ENCODE measurements at places on chromosomes 16 and 17. TPM values are rescaled to one million over a fixed set of nuclear protein-coding genes. Genes with fewer than 3 reads are reported as not detected.

Gene KRT12
- total RNA-seq: not detected

Gene KLHL36
- total RNA-seq: 48.2 TPM

Gene ACSM3
- total RNA-seq: 0.90 TPM

Gene CCL16
- total RNA-seq: not detected

Gene TEX19
- not detected for total RNA-seq

Gene SLC13A5
- 0.15 TPM for total RNA-seq

Gene TBC1D3I
- total RNA-seq: not detected
